ENCODE measurements at places on chromosomes 13 and 19.

DNA sequence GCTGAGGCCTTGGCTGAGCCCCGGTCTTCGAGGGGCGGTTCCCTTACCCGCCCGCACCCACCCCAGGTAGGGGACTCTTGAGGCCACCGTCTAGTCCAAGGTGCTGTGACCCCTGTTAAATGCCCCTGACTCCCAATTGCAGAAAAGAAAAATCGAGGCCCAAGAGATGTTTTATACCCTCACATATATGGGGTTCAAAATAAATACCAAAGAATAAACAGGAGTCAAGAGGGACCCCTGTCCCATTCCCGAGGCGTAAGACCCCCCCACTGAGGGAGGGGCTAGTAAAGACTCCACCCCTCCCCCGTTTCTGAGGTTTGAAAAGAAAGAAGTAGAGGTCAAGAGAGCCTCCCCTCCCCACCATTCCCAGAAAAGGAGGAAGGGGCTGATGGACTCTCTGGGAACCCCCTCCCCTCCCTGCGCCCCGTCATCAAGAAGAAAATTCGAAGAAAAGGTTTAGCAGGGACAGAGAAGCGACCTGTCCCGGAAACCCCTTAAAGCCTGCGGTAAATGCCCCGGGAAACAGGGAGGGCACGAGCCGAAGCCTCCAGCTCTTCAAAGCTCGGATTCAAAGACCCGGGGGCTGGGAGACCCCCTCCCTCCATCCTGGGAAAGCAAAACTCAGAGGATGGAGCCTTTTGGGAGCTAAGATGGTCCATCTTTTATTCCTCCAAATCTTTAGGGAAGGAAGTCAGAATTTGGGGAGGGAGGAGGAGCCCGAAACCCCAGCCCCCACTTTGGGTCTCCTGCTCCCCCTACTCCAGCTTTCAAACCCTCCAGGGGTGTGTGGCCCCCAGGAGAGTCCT lies 755 bp upstream of the RAB3A start:
- peak; percentile 57 for DNase-seq

DNA sequence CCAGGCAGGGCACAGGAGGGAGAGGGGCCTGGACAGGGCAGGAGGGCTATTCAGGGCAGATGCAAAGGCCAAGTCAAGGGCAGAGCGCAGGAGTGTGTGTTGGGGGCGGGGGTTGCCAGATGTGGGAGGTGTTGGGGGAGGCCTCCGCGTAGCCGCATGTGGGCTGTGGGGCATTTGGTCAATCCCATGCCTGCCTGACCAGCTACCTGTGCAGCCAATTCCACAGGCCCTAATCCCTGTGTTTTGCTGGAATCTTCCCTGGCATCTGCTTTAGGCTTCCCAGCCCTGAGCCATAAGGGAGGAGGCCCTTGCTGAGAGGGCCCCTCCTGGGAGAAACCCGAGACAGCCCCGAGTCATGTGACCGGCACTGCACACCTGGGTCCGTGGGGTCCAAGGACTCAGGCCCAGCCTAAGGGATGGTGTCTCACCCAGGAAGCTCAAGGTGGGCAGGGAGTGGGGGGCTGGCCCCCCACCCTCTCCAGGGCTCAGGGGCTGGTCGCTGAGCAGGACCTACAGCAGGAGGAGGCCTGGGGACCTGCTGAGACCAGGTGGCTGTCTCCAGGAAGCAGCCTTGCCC lies 20.3 kb downstream of the RFX1 start:
- DNase-seq, result no peak

GRCh38 chr19:47377801-47378200 lies 28.7 kb downstream of the DHX34 start:
- no peak for DNase-seq

GRCh38 chr13:23980160-23980551 lies 82.9 kb upstream of the C1QTNF9B start:
- no peak for DNase-seq

DNA sequence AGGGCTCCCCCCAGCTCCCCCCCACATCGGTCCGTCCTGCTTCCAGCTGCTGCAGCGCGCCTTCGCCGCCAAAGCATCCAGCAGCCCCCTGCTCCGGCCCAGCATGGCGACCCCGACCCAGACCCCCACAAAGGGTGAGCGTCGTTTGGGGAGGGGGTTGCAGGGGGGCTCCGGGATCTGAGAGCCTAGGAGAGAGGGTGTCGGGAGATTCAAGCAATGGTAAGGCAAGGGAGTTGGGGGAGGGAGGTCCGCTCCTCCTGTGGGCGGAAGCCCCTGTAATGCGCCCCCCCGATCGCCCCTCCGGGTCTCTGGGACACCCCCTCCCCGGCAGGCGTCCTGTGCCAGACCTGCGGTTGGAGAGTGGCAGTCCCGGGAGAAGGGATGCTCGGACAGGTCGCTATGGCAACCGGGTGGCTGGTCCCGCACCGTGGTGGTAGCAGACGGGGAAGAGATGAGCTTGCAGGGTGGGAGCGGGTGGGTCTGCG lies at the start of gene FXYD7:
Gene FXYD7, plus strand, starts transcription at position 25 of the 485 bp plus-strand sequence. Its CDS starts 79 bp downstream, at position 104.
- no peak for DNase-seq

- DNase-seq, result no peak
These were observed 507.4 kb upstream of the KLF12 start for GRCh38 chr13:74641586-74641985.

- DNase-seq, result no peak
These were observed 64.8 kb downstream of the MIPEP start for GRCh38 chr13:23824371-23824770.

GRCh38 chr13:52036037-52036436 lies 11.5 kb downstream of the UTP14C start:
- DNase-seq, result no peak

DNA sequence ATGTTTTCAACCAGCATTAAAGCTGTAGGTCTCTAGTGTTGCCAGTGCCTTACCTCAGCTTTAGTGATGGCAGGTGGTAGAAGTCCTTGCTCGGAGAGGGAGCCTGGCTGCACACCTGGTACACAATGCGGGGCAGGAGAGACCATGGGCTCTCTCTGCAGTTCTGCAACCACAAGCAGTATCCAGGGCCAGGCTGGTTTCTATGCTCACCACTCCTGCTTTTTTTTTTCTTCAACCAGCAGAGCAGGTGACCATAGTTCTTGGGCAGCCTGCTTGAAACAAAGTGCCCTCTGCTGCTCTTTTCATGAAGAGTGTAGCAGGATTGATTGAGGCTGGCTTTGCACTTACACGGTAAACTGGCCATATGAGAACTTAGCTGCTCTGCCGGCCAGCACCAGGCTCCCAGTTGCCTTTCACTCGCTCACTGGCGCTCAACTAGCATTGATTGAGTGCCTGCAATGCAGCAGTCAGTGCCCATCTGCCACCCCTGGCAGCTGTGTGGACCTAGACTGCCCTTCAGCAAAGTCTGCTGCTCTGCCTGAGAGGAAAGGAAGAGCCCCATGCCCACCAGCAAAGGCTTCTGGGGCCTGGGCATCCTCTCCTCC lies 4.4 kb upstream of the CHAMP1 start:
- no peak for DNase-seq
